ENCODE measurements at places on chromosomes 5 and 9.

DNA sequence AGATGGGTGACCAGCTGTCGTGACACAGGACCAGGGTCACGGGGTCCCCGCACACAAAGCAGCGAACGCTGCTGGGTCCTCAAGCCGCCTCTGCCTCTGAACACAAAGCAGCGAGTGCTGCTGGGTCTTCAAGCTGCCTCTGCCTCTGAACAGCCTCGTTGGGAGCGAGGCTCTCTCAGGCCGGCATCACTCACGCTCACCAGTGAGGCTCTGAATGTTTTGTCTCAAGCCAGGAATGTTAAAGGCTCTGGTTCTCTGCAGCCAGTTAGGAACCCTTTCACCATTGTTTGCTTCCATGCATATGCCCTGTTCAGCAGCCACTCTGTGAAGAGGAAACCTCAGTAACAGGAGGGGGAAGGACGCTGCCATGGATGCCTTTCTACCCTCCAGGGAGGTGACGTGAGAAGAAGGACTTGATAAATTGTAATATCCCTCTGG, 82.7 kb upstream of the TAF11L2 start:
- DNase-seq = no peak

GRCh38 chr5:118791926-118792734, 196.2 kb downstream of the DTWD2 start:
- DNase-seq = no peak

DNA sequence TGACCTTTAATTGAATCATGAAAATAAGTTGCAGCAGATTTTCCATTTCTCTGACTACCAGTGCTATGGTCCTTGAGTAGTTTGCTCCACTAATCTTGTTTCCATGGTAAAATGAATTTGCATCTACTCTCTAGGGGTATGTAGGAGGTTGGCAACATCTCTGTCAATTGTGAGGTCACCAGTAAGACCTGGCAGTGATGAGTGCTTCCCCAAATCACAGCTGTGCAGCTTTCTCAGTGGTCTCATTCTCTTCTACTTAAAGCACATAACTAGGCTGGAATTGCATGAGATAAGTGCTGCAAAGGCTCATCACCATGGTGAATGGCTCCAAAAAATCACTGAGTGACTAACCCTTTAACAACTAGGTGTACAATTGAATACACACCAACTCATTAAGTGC, 36.3 kb downstream of the ADAMTS19 start:
- DNase-seq = no peak

DNA sequence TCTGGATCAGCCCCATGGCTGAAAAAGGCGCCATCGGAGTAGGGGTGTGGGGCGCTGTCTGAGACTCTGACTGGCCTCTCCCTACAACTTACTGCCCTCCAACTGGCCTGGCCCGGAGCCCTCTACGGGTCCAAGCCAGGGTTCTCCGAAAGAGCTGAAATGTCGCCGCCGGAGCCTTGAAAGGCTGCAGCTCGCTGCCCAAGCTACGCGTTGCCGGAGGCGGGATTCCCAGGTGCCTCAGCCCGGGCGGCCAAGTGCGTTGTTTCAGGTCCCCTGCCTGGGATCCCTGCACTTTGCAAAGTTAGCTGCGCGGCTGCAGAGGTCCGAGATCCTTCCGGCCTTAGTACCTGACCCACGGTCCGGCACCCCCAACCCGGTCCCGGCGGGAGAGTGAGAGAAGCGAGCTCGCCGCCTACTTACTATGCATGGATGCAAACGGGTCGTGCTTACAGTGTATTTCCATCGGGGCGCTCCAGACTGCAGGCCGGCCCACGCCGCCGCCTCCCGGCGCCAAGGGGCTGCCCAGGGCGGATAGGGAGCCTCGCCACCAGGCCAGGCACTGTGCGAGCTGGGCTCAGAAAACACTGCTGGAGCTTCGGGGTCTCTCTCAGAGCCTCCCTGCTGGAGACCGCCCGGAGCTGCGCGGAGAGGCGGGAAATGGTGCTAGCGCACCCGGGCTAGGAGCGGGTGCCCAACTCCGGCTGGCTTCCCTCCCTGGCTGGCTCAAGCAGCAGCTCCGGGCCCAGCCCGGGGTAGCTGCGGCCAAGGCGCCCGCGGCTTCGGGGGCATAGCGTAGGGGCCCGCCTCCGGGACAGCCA, 7.7 kb downstream of the PAX5 start:
- DNase-seq = no peak

- no peak for DNase-seq
Observed at GRCh38 chr9:120603591-120603990, 23.6 kb upstream of the CDK5RAP2 start.

- DNase-seq = no peak
Observed at GRCh38 chr5:142301540-142301939, 23.3 kb downstream of the SPRY4 start.

DNA sequence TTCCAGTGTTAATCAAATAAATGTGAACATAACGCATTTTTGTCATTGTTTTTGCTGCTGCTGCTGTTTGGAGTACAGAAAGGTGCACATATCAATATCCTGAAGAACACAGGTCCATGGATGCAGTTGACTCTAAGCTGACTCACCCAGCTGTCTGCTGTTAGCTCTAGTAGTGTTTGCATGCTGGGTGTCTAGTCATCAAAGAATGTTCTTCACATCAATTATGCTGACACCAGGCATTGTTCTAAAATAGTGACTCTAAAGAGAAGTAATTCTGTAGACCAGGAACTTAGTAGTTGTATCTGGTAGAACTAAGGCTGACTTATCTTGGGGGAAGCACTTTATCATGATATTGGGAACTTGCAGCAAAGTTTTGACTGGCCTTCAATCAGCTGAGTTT, 55.7 kb upstream of the DPYSL3 start:
- no peak for DNase-seq

GRCh38 chr9:84169240-84169639, 171.3 kb downstream of the SLC28A3 start:
- DNase-seq = no peak

DNA sequence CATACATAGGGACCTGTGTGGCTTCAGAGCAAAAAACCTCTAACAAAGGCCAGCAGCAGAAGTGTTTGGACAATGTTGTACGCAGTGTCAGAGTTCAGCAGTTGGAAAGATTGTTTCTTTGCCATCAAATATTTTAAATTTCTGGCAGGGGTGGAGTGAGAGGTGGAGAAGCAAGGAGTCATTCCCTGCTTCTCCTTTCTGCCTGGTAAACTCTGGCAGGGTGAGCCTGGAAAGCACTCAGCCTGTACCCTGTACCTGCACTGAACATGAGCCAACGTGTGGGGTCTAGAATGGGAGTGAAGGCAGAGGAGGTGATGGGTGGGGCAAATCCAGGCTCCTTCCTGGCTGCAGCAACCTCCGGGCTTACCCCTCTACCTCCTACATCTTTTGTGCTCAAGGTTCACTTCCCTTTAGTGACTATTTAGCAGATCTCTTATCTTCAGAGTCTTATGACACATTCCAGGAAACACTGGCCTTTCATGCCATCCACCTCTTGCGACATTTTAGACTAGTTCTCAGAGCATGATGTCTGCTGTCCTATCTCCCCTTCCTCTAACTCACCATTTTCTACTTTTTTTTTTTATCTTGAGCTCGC, 445.0 kb upstream of the PIK3R1 start:
- no peak for DNase-seq

GRCh38 chr5:143172739-143173138, 230.7 kb downstream of the NR3C1 start:
- DNase-seq = no peak

- no peak for DNase-seq
Observed at GRCh38 chr9:627336-627970, 214.0 kb upstream of the DMRT1 start.

DNA sequence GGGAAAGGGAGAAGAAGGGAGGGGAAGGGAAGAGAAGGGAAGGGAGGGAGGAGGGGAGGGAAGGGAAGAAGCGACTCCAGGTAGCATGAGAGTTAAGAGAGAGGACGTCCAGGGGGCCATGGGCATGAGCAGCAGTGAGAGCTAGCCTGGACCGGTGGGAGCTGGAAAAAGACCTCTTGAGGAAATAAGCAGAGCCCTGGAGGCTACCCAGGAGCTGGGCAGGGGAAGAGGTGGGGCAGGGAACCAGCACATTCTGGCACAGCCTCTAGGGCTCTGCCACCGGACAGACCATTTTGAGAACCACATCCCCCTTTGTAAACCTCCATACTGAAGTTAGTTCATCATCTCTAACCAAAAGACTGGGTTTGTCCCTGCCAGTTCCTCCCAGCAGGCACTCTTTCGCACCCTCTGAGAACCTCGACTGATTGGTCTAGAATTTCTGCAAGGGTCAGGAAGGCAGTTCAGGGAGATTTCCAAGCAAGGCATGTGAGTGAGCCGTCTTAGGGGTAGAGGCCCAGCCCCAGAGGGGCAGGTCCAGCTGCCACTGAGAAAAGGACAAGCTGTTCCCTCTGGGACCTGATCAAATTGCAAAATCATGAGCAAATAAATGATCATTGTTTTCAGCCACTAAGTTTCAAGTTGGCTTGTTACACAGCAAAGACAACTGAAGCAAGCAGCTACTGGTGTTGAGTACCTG, 11.6 kb downstream of the NAIF1 start:
- peak; percentile 72 for DNase-seq

DNA sequence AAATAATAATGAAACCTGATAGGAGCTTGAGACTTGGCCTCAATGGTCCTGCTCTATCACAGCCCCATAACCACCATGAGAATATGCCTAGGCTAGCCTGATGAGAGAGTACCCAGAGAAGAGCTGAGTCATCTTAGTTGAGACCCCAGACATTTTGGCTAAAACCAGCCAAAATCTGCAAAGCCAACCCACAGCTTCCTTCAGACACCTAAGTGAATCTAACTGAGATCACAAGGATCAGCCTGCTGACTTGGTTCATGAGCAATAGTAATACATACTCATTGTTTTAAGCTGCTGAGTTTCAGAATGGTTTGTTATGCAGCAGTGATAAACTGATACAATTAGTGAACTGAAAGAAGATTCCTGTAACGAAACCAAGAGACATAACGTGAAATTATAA, 473.7 kb upstream of the PTGER4 start:
- no peak for DNase-seq

DNA sequence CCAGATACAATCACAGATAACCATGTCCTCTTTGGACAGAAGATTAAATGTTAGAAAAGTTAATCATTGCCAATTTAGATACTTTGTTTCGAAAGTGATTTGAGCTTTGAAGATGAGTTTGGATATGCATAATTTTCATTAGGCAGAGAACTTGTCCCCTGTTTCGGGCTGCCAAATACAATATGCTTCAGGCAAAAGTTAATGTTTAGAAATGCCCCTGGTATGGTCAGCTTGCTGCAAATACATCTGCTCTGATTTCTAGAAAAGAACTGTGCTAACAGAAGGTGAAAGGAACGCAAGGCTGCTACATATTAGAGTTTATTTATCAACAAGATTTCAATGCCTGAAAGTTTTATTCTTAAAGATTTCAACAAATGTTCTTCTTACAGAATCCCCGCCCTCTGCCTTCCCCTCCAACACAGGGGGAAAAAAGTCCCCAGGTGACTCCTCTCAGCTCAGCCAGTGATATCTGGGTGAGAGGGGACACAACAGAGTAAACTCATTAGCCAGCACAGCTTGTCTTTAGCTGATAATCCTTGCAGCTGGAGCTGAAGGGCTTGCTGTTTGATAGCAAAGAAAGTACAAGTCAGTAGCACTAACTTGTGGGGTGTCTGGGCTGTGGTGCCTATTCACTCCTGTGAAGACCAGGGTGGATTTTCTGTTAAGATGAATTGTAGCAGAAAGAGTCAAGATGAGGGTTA, 435.7 kb downstream of the DMAC1 start:
- DNase-seq = no peak

DNA sequence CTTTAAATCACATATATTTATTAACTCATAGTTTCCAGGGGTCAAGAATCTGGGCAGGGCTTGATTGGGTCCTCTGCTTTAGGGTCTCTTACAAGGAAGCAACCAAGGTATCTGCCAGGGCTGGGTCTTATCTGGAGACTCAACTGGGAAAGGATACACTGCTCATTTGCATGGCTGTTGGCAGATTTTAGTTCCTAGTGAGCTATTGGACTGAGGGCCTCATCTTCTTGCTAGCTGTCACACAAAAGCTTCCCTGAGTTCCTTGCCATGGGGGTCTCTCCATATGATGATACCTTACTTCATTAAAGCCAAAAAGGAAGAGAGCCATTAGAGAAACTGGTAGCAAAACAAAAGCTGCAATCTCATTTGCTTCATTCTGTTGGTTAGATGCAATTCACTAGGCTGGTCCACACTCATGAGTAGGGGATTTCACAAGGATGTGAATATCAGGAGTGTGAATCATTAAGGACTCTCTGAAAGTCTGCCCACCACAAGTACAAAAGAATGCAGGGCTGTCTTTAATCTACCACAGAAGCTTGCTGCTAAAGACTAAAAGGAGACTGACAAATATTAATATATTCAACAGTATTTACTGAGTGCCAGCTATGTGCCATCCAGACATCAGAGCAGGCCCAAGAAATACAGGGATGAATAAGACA, 42.0 kb upstream of the TIMD4 start:
- no peak for DNase-seq

DNA sequence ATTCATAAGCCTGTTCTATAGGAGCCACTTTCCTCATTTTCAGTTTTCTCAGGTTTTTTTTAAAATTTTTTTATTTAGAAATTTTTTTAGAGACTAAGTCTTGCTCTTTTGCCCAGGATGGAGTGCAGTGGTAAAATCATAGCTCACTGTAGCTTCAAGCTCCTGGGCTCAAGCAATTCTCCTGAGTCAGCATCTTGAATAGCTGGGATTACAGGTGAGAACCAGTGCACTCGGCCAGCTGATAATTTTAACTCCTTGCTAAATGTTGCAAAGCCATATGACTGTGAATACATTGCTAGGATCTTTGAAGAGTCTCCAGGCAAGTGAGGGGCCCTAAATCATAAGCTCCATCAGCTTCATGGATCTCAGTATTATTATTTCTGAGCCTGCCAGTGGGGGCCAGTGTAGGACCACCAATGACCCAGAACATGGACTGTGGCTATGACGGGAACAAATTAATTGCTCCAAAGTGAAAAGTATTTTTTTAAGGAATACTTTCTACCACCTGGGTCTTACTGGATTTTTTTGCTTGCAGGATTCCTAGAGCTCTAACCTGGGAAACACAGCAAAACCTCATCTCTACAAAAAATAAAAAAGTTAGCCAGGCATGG, 5.7 kb upstream of the GAPVD1 start:
- no peak for DNase-seq
